ENCODE measurements at places on chromosomes 5 and 9. TPM values are rescaled to one million over a fixed set of nuclear protein-coding genes. Genes with fewer than 3 reads are reported as not detected.

DNA sequence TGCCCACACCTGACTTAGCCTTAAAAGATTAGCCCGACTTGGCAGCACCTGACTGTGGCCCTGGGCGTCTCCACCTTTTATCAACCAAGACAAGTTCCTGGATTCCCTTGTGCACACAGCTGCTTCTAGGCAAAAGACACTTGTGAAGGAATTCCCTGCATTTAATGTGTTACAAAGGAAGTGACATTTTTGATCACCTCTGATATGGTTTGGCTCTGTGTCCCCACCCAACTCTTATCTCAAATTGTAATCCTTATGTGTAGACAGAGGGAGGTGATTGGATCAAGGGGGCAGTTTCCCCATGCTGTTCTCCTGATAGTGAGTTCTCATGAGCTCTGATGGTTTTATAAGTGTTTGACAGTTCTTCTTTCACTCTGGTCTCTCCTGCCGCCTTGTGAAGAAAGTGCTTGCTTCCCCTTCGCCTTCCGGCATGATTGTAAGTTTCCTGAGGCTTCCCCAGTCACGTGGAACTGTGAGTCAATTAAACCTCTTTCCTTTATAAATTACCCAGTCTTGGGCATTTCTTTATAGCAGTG, 2.6 kb upstream of the CPEB4 start:
- no peak for DNase-seq

GRCh38 chr9:96758845-96759673, 18.8 kb downstream of the ZNF510 start:
- DNase-seq, result no peak

- peak; percentile 60 for DNase-seq
Measured at GRCh38 chr5:95846554-95847260, 24.2 kb upstream of the GLRX start.

DNA sequence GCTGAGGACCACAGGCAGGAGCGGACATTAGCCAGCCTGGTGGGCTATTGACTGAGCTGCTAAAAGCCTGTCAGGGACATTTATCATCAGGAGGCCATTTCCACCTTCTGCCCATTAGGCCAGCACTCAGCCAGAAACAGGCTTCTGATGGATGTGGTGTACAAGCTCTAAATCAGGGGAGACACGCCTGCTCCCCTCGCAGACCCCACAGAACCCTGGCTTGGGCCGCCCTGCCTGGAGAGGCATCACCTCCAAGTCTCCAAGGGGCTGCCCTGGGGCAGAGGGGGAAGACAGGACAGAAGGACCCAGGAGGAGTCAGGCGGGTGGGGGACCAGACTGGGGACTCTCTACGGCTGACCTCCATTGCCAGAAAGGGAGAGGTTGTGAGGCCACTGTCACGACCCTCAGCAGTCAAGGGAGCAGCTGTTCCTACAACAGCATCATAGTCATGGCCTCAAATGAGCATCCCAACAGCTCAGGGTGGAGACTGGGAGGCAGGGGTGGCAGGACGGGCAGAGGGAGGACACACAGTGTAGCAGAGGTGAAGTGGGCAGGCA, 24.0 kb upstream of the TRIM14 start:
- no peak for DNase-seq

DNA sequence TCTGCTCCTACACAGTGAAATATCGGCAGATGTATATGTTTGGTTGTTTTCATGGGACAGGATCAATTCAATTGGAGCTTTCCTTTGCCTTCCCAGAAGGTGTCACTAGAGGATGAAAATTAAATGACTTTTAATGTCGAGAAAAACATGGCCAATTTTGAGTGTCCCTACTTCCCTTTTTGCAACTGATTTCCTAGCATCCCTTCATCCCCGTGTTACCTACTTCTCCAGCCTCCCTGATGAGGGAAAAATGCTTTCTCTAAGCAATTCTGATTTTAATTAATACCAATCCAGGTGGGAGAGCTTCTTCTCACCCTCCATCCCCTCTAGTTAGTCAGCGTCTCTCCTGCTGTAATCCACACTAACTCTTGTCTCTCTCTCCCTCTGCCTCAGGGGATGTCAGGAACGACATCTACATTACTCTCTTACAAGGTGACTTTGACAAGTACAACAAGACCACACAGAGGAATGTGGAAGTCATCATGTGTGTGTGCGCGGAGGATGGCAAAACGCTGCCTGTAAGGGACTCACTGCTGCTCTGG, 64.9 kb downstream of the DOCK2 start:
- DNase-seq, result no peak

DNA sequence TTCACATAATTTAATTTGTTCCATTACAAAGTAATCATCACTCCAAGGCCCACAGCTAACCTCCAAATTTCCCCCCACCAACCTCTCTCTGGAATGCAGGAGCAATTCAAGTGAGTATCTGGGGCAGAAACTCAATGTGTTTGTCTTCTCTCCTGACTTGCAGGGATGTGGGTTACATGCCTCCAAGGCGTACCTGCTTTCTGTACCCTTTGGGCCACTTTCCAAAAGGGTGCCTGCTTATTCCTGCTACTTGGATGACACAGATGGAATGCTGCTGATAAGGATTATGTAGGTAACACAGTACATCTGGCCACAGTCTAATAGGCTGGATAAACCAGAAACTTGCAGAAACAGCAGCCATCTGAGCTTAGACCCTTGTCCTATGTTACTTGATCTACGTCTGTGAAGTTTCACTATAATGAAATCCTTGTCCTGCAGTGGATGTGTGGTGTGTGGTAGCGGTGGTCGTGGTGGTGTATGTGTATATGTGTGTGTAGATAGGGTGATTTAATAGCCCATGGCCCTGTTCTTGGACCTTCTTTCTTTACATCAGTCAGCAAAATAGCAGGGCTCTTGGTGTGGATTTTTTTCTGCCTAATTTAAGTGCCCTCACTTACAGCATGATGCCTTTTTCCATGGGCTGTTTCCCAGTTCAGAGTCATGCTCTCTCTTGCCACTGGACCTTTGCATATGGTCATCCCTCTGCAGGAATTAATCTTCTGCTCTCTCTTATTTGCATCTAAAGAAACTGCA, 175.9 kb downstream of the ZDHHC21 start:
- DNase-seq, result no peak

DNA sequence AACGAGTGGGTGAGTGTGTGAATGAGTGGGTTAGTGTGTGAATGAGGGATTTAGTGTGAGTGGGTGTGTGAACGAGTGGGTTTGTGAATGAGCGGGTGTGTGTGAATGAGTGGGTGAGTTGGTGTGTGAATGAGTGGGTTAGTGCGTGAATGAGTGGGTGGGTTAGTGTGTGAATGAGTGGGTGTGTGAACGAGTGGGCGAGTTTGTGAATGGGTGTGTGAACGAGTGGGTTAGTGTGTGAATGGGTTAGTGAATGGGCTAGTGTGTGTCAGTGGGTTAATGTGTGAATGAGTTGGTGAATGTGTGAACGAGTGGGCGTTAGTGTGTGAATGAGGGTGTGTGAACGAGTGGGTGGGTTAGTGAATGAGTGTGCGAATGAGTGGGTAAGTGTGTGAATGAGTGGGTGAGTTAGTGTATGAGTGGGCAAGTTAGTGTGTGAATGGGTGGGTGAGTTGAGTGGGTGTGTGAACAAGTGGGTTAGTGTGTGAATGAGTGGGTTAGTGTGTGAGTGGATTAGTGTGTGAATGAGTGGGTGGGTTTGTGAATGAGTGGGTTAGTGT, 39.6 kb downstream of the NKD2 start:
- DNase-seq, result no peak

GRCh38 chr5:6496636-6497035, 48.0 kb downstream of the UBE2QL1 start:
- DNase-seq, result no peak

GRCh38 chr5:67176936-67177335, 19.7 kb downstream of the CD180 start:
- DNase-seq, result no peak

DNA sequence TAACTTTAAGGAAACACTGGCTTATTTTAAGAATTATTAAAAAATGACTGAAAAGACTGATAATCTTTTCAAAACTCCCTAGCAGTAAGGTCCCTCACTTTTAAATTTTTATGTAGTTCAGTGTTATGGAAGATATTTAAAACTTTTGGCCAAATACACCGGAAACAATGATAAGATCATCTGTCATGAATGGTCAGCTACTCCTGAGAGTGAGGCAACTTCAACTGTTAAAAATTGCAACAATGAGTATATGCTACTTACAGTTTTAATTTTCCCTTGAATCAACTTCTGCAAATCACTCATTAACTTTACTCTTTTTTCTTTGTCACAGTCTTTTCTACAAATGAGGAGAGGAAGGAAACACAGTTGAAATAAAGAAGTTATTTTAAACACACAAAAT, 10.8 kb downstream of the PUM3 start:
- DNase-seq, result no peak

GRCh38 chr5:144121577-144121976, 48.9 kb downstream of the YIPF5 start:
- no peak for DNase-seq

GRCh38 chr5:113434889-113435288, at the start of gene TSSK1B:
Gene TSSK1B, minus strand, starts transcription at chr5:113434989. Its CDS starts 150 bp downstream, at chr5:113434839.
- no peak for DNase-seq

GRCh38 chr9:18208166-18209059, 265.5 kb upstream of the ADAMTSL1 start:
- DNase-seq, result no peak

DNA sequence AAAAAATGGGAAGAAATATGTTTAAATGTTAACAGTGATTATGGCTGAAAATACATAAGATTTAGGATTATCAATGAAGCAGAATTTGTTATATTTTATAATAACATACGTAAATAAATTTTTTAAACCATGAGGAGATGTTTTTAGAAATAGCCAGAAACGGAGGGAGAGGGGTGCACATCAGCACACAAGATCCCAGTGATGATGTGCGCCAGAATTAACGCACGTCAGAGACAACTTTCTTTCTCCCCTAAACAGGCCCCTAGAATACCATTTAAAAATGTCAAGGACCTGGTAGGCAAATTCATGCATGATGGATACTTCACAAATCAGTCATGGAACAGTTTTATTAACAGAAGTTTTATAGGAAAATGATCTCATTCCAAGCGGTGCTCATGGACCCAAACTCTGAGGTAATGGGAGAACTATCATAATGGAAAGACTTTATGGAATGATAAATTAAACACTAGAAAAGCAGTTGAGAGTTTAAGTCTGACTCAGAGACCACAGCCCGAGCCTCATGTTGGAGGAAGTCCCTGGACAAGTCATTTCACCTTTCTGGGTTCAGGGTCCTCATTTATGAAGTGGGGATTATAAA, 258.9 kb upstream of the GAS1 start:
- no peak for DNase-seq

- DNase-seq, result no peak
Measured at GRCh38 chr5:132180134-132180745, 47.4 kb downstream of the P4HA2 start.

GRCh38 chr5:14671414-14671813, 6.9 kb downstream of the OTULIN start:
- peak; percentile 75 for DNase-seq

GRCh38 chr5:41815261-41815660, 55.0 kb downstream of the OXCT1 start:
- DNase-seq, result no peak

- no peak for DNase-seq
Measured at GRCh38 chr5:90707698-90708097, 149.1 kb downstream of the ADGRV1 start.

- no peak for DNase-seq
Measured at GRCh38 chr5:20601678-20602100, 613.7 kb upstream of the CDH18 start.

- no peak for DNase-seq
Measured at GRCh38 chr5:32767948-32768467, 56.9 kb downstream of the NPR3 start.

DNA sequence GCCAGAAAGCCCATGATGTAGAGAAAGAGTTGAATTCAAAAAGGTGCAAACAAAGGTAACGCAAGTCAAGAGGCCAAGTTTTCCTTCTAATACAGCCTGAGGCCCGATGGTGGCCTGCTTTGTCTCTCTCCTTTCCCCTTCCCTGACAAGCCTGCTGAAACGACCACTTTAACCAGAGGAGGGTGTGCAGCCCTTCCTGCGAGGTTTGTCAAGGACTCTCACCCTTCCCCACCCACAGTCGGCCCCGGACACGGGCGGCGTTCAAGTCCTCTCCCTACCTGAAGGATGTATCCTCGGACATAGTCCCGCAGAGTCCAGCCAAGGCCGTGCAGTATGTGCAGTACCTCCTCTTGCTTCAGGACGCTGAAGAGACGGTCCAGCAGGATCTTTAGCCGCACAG, 318.2 kb downstream of the BNC2 start:
- DNase-seq, result no peak

GRCh38 chr9:13505797-13506196, 226.3 kb upstream of the MPDZ start:
- DNase-seq, result no peak

- no peak for DNase-seq
Measured at GRCh38 chr9:104871961-104872527, 55.9 kb downstream of the ABCA1 start.

- DNase-seq, result no peak
Measured at GRCh38 chr5:24642022-24642421, 2.8 kb downstream of the CDH10 start.

- DNase-seq, result no peak
Measured at GRCh38 chr5:38463634-38464521, 92.6 kb downstream of the LIFR start.

GRCh38 chr5:61465066-61465465, 133.0 kb downstream of the ZSWIM6 start:
- no peak for DNase-seq

- no peak for DNase-seq
Measured at GRCh38 chr5:67375606-67376005, 179.0 kb upstream of the CD180 start.

- no peak for DNase-seq
Measured at GRCh38 chr5:5419291-5420210, 2.9 kb upstream of the ICE1 start.

DNA sequence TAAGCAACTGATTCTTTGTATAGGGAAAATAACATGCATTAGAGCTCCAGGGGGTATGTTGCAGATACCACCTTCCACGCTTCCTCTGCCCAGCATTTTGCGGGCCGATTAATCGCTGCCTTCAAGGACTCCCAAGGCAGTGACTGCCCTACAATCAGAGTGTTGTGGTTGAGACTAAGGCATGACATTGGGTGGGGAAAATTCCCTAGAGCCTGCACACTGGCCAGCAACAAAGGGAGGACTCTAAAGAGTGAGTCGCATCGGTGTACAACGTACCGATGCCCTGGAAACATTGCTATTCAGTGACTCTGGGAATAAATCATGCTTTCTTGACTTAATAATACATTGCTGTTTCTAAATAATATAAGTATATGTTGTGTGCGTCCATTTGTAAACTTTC, 119.7 kb downstream of the ZNF462 start:
- no peak for DNase-seq

Gene PCDH1
- total RNA-seq, result not detected

Gene RBM18
- total RNA-seq, result 34.0 TPM

Gene IFNK
- total RNA-seq, result not detected

Gene SCGB3A2
- total RNA-seq, result not detected

Gene PALM2AKAP2
- not detected for total RNA-seq

Gene PAEP
- not detected for total RNA-seq

Gene PCDHA7
- total RNA-seq, result not detected

Gene BNIP1
- total RNA-seq, result 24.0 TPM

Gene RPL12
- total RNA-seq, result 1,908 TPM

Gene NR4A3
- 122 TPM for total RNA-seq

Gene CDH9
- not detected for total RNA-seq

Gene LCN10
- total RNA-seq, result 0.38 TPM

Gene STC2
- total RNA-seq, result not detected

Gene SEMA4D
- 305 TPM for total RNA-seq

Measured in CD8-positive, alpha-beta T cell (primary cell).